ENCODE measurements at places on chromosomes 2 and 18. TPM values are rescaled to one million over a fixed set of nuclear protein-coding genes. Genes with fewer than 3 reads are reported as not detected.

DNA sequence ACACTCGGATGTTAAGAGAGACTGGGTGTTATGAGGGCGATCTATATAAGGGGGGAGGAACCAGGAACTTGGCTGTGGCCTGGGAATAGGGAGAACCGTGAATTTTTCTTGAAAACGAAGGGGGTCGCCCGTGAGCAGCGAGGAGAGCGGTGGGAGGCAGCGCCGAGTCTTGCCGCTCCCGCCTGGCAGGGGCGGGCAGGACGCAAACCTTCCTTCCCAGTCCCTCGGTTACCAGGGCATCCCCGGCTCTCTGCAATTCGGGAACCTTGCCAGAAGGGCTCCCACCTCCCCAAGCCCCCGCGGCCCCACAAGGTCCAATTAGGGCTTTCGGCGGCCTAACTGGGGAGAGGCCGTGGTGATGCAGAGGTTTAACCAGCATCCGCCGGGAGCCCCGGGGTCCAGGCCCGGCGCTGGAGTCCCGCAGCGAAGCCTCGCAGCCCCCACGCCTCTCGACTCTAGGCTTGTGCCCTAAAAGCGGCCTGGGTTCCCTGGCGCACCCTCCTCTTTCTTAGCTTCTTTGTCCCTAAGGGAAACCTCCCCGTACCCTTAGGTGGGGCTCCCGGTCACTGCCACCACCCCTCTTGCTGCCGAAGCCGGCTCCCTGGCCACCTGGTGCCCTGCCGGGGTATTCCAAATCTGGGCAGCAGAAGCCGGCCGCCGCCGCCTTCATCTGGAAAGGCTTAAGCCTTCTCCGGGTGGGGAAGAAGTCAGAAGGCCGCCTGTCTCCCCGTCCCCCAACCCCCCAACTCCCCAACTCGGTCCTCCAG, 680 bp upstream of the FHOD3 start:
- peak; percentile 68 for DNase-seq
- peaks cover 10% of the 10 kb centered on the region for H3K4me1 ChIP-seq
- peak overlapping the region; percentile 28 for H3K4me3 ChIP-seq
- no peak overlapping the region for H3K27ac ChIP-seq

DNA sequence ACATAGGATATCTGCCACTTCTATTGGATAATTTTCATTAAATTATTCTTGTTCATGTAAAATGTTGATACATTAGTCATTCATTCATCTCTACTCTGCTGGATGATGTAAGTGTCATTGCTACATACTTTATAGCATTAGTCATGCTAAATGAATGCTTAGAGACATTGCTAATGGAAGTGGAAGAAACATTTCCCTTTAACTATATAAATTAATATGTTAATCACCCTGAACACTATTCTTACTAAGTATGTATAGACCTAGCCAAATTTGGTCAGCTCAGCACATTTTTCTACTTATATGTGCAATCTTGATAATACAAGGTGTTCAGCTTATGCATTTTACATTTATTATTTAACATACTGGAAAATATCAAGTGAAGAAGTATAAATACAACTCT, 160.2 kb downstream of the DPP4 start:
- no peaks in the 10 kb centered on the region for H3K36me3 ChIP-seq
- peak overlapping the region; percentile 69 for H3K27ac ChIP-seq
- no peak overlapping the region for H3K4me3 ChIP-seq
- peak; percentile 75 for DNase-seq
- H3K4me1 ChIP-seq, result peaks cover 11% of the 10 kb centered on the region
- H3K27me3 ChIP-seq, result no peaks in the 10 kb centered on the region

DNA sequence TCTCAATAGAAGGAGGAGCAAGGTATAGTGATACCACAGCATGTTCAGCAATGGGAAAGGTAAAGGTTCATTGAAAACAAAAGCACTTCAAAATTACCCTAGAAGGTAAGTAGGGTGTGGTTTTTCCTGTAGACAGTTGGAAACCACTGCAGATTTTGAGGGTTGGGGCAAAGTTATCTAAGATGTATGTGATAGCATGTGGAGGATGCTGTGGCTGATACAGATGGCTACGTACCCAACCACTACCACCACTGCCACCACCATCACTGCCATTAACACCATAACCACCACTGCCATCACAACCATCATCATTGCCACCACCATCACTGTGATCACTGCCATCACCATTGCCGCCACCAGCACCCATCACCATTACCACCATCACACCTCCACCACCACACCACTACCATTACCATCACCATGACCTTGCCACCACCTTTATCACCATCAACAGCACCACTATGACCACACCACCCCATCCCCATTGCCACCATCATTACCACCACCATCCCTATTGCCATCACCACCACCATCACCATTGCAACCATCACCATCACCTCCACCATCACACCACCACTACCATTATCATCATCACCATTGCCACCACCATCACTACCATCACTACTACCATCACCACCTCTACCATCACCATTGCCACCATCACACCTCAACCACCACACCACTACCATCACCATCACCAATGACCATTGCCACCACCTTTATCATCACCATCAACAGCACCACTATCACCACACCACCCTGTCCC, 3.7 kb downstream of the TMSB10 start:
- H3K4me1 ChIP-seq, result peaks cover 7% of the 10 kb centered on the region
- no peak overlapping the region for H3K4me3 ChIP-seq
- H3K36me3 ChIP-seq, result no peaks in the 10 kb centered on the region
- DNase-seq, result no peak
- H3K27ac ChIP-seq, result no peak overlapping the region

DNA sequence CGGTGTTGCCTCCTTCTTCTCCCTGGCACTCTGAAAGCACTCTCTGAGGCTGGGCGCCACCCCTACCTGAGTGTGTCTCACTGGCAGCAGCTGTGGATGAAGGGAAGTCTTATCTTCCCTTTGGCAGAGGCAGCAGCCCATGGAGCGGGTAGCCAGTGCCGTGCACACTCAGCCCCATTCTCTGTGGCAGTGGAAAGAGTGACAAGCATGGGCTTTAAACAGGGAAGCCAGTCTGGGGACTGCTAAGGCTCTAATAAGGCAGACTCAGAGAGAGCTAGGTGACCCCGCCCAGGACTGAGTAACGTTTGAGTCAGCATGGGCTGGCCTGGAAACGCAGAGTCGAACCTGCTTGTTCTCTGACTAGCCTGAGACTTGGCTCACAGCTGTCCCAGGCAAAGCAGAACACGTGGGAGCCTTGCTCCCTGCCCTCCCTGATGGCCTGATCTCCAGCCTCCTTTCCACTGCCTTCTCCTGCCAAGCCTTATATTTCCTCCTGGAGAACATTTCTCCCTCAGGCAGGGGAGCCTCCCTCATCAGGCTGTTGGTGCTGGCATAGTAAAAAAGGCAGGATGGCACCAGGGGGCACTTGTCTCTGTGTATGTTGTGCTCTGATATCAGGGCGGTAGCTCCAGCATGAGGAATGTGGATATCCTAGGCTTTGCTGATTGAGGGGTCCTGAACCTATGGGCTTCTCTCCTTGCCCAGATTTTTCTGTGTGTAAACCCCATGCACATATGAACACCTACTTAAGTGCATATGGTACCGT, 93.9 kb upstream of the LGALSL start:
- no peak overlapping the region for H3K27ac ChIP-seq
- H3K27me3 ChIP-seq, result peaks cover 22% of the 10 kb centered on the region
- peaks cover 3% of the 10 kb centered on the region for H3K4me1 ChIP-seq

The NEU4 gene
- not detected for total RNA-seq

The CD8B2 gene
- total RNA-seq, result not detected

The GALNT13 gene
- not detected for total RNA-seq
